ENCODE measurements at places on chromosomes 7 and 10. TPM values are rescaled to one million over a fixed set of nuclear protein-coding genes. Genes with fewer than 3 reads are reported as not detected.

CCDC3 gene
- polyA plus RNA-seq, result not detected

HOXA2 gene
- not detected for polyA plus RNA-seq

SYT15 gene
- polyA plus RNA-seq, result 2.3 TPM

LRRN3 gene
- 0.41 TPM for polyA plus RNA-seq

FAM131B gene
- polyA plus RNA-seq, result 0.50 TPM

VAX1 gene
- not detected for polyA plus RNA-seq

SYNPO2L gene
- 0.33 TPM for polyA plus RNA-seq

MEST gene
- polyA plus RNA-seq, result 9.1 TPM

ANAPC16 gene
- polyA plus RNA-seq, result 97.9 TPM

CXCL12 gene
- polyA plus RNA-seq, result 609 TPM

IL15RA gene
- 4.9 TPM for polyA plus RNA-seq

LRRC18 gene
- not detected for polyA plus RNA-seq

FAM25G gene
- 1.4 TPM for polyA plus RNA-seq

DAGLB gene
- 26.7 TPM for polyA plus RNA-seq

EBLN1 gene
- not detected for polyA plus RNA-seq

GNAT3 gene
- polyA plus RNA-seq, result not detected

ZWINT gene
- 34.8 TPM for polyA plus RNA-seq

TCF7L2 gene
- 18.2 TPM for polyA plus RNA-seq

C10orf62 gene
- polyA plus RNA-seq, result not detected

WDFY4 gene
- polyA plus RNA-seq, result not detected

CCDC172 gene
- not detected for polyA plus RNA-seq

ABCB1 gene
- polyA plus RNA-seq, result 0.13 TPM

GNGT1 gene
- polyA plus RNA-seq, result not detected

PNLIPRP2 gene
- not detected for polyA plus RNA-seq

PLXDC2 gene
- polyA plus RNA-seq, result 0.81 TPM

MACROH2A2 gene
- polyA plus RNA-seq, result 11.4 TPM

All from GM23248 (cell line).